T1000 (cell line): ENCODE measurements at places on chromosomes 5 and 9.

- no peak for DNase-seq
These were observed 15.8 kb downstream of the PTPA start for GRCh38 chr9:129126749-129127618.

- no peak for DNase-seq
These were observed 166.8 kb downstream of the SPOCK1 start for GRCh38 chr5:137332296-137332695.

- DNase-seq = no peak
These were observed 82.5 kb downstream of the UHRF2 start for GRCh38 chr9:6495466-6495865.

- DNase-seq = no peak
These were observed 28.1 kb downstream of the FLT4 start for GRCh38 chr5:180621311-180621710.

DNA sequence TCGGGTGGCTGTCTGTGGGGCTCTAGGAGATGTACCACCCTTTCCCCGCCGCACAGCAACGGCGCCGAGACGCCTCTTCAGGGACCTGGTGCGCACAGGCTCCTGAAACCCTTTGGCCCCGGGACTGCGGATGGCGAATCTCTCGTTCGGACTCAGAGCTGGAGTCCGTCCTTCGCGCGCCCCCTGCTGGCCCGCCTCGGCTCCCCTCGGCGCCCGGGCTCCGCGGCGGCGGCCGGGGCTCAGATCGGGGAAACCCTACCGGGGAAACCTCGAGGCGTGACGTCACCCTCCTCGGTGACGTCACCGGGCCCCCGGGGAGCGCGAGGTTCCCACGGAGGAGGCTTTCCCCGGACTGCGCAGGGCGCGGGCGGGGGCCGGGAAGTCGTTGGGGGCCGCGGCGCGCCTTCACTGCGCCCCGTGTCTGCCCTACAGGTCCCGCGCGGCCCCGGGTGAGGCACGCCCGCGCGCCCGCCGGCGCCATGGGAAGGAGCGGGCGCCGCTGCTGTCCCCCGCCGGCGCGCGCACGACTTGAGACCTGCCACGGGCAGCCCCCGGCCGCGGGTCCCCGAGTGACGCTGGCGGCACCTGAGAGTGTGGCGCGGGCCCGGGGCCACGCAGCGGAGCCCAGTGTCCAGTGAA, 7.9 kb downstream of the PRR7 start:
- DNase-seq = peak; percentile 86

GRCh38 chr5:78639791-78640190, 8.8 kb downstream of the LHFPL2 start:
- DNase-seq = no peak

GRCh38 chr5:83568186-83568585, 96.6 kb downstream of the VCAN start:
- no peak for DNase-seq

GRCh38 chr9:122016309-122016708, 76.8 kb downstream of the TTLL11 start:
- no peak for DNase-seq

DNA sequence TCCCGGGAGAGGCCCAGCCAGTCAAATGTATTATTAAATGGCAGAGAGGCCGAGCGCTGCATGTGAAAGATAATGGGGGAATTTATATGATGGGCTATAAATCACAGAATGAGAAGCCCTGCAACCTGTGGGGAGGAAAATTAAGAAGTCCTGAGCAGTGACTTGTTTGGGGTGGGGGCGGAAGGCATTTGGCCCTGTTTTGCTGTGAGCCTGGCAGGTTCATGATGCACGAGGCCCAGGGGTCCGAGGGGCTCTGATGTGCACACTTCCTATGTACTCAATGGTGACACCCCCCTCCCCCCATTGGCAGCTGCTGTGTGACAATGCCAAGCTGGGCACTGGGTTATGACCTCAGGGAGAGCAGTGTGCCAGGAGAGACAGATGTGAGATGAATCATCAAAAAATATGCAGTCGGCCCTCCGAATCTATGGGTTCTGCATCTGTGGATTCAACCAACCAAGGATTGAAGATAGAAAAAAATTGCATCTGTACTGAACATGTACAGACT, 13.7 kb upstream of the DAB2IP start:
- no peak for DNase-seq

DNA sequence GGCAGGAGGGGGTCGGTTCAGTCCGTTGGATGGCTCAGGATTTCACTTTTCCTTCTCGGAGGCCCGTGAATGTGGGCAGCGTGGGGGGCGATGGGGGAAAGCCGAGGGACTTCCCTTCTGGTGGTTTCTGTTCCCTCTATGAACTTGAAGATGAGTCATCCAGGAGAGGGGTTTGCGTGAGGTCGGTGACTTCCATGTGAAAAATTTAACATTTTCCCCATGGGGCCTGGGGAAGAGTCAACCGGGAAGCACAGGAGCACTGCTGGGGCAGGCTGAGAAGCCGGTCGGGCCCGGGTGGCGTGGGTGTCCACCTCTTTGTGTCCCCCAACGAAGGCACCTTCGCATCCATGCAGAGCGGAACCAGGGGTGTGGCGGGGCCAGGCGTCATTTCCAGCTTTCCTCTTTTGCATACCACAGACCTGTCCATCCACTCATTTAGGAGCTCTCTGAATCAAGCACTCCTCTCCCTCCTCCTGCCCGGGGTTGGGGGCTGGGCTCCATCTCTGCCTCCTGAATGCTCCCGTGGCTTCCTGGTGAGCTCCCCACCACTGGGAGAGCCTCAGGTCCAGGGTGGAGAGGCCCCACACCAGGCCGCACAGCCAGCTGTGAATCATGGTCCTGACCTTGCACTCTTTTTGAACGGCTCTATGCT, 68.4 kb downstream of the ANKRD33B start:
- peak; percentile 77 for DNase-seq

- DNase-seq = no peak
These were observed 9.3 kb upstream of the ZDHHC12 start for GRCh38 chr9:128733256-128733655.

DNA sequence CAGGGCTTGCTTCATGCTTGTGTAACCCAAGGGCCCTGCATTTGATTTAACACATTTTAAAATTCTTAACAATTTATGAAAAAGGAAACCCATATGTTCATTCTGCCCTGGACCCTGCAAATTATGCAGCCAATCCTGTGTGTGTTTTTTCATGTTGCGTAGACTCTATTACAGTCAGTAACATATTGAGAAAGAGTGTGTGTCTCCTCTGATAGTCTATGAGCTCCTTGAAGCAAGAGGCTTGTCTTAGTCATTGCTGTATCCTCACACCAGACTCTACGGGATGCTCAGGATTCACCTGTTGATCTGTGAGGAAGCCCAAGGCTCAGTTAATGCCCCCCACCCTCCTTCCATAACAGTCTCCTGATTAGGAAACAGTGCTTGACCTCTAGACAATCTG, 177.3 kb upstream of the DMAC1 start:
- DNase-seq = no peak

- no peak for DNase-seq
These were observed 186.0 kb downstream of the NR2F1-AS1 start for GRCh38 chr5:93395010-93395409.

DNA sequence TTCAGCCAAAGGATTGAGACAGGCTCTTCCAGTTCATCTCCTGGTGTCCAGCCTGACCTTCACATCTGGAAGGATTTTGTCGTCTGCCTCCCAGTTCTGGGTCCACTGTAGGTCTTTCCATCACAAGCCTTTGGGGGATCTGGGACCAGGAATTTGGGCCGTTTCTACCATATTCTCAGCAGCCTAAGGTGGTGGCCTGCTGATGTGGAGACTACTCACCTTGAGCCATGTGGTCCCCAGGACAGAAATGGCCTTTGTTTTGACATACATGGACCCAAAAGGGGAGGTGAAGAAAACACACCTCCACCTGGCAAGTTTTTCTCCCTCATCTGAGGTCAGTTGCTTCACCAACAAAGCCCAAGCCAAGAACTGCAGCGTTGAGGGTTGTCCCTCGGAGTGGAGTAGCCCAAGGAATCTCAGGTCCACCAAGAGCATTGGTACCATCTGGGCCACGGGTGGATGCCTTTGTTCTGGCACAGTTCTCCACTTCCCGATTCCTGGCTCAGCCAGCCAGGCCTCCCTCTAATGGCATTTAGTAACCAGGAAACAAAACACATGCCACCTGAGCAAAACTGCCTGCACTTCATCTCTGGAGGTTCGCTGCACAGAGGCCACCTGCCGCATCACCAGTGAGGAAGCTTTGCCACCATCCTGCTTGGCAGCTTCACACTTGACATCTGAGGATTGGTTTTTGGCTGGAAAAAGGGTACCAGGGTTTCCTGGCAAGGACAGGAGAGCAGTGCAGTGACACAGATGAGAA, 24.7 kb downstream of the AMBP start:
- DNase-seq = no peak
